ENCODE measurements at places on chromosomes 12 and 14.

- no peak for DNase-seq
Measured at GRCh38 chr14:54343272-54344121, 53.3 kb upstream of the CDKN3 start.

- DNase-seq = no peak
Measured at GRCh38 chr14:58978343-58978742, 210.1 kb upstream of the DAAM1 start.

- no peak for DNase-seq
Measured at GRCh38 chr12:3550839-3551238, 59.8 kb downstream of the PRMT8 start.

DNA sequence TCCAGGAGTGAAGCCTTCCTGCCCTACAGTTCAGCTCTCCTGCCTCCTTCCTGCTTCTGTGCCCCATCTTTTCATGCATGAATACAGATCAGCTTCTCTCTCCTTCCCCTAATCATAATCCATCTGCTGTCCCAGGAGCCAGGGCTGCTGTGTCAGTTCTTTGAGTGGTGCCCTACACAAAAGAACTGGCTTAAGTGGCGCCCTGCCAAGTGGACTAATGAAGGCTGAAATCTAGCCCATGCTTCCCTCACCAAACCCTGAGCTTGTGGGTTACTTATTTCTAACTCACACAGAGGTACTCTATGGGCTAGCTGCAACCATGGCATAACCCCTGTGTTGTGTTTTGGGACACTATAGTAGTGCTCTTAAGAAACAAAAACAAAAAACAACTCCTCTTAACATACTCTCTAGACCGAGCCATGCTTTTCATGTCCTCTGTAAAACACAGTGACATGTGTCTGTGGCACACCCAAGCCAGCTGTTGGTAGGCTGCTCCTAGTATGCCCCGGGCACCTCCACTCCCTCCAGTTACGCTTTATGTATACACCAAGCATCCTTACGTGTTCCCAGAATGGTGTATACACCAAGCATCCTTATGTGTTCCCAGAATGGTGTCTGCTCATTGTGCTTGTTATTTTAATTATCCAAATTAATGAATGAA, 19.3 kb upstream of the ETV6 start:
- DNase-seq = no peak
